ENCODE measurements at places on chromosomes 6 and 20.

DNA sequence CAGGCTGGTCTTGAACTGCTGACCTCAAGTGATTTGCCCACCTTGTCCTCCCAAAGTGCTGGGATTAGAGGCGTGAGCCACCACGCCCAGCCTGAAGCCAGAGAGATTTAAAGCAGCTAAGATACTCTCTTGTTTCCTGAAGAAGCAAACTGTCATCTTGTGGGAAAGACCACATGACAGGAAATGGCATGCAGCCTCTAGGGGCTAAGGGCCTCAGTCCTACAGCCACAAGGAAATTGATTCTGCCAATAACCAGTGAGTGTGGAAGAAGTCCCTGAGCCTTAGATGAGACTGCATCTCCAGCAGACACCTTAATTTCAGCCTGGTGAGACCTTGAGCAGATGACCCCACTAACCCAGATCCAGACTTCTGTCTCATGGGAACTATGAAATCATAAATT lies 40.9 kb downstream of the KIZ start:
- DNase-seq = no peak

DNA sequence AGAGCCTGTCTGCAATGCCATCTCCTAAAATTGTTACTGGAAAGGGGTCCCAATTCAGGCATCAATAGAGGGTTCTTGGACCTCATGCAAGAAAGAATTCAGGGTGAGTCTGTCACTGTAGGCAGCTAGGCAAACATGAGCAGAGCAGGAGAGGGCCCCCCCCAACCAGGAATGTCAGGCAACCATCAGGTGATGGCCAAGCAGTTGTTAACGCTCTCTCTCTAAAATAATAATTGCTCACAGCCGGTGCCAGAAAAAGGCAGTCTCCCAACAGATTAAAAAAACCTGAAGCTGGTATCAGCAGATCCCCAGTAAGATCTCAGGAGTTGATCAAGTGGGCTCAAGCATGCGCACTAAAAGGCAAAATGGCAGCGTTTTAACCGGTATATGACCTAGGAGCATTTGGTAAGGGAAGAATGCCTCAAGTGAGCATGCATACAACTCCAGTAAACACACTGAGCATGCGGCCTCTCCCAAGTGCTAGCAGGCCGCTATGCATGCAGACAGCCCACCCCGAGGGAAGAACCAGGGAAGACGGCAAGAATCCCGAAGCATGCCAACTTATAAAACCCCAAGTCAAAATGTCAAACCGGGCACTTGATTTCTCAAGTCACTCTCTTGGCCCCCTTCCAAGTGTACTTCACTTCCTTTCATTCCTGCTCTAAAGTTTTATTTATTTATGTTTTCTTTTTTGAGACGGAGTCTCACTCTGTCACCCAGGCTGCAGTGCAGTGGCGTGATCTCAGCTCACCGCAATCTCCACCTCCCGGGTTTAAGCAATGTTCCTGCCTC lies 44.0 kb upstream of the RNGTT start:
- DNase-seq = no peak

DNA sequence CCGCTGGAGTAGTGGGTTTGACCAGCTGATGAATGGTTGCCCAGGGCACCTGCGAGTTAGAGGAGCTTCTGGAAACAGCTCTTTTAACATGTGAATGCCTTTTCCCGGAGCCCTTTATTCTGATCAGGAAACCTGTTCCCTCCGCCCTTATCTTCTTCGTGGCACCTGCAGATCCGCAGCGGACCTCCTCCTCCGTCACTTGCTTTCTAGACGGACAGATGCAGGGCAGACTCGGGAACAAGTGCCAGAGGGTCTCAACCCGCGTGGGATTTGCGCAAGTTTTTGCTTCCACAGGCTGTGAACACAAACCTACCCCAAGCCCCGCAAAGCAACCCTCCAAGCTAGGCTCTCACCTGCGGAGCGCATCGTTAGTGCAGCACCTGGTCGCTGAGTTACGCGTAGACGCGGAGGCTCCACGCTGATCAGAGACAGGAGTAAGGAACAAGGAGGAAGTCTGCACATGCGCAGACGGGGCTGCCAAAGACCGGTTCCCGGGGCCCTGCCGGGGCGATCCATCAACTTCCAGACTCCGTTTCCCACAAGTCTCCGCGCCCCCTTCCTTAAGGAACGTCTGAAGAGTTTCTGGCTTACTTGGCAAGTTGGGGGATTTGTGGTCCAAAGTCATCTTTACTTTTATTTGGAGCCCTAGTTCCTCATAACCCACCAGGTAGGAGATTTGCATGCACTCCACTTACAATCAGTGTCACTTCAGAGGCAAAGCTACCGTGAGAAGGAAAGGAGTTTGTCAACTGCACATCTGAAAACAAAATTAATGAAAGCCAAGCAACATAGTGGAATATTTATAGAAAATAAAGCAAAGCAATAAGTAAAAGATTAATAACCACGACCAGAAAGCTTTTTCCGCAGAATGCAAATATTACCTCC lies 52.7 kb upstream of the ELMO2 start:
- DNase-seq = no peak

GRCh38 chr20:38325905-38326304 lies 20.4 kb upstream of the LBP start:
- DNase-seq = no peak

DNA sequence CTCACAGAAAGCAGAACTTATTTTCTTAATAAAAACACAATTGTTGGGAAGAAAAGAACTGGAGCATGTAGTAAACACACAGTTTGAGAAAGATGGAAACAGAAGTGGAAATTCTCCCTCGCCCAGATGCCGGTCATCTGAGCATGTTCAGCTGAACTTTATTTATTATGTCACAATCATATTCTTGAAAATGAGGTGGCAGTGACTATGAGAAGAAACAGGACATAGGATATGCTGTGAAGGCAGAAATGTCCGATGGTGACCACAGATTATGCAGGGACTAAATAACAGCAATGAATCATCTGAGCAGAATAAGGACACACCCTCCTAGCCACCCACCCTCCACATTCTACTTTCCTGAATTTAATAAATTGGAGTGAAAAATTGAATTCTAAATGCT lies 425.3 kb upstream of the NOX3 start:
- no peak for DNase-seq

- DNase-seq = no peak
These were observed at the start of gene RALY for GRCh38 chr20:33993576-33994221. Gene RALY, plus strand, starts transcription at chr20:33993911. Its CDS starts 78,164 bp downstream, at chr20:34072075.

DNA sequence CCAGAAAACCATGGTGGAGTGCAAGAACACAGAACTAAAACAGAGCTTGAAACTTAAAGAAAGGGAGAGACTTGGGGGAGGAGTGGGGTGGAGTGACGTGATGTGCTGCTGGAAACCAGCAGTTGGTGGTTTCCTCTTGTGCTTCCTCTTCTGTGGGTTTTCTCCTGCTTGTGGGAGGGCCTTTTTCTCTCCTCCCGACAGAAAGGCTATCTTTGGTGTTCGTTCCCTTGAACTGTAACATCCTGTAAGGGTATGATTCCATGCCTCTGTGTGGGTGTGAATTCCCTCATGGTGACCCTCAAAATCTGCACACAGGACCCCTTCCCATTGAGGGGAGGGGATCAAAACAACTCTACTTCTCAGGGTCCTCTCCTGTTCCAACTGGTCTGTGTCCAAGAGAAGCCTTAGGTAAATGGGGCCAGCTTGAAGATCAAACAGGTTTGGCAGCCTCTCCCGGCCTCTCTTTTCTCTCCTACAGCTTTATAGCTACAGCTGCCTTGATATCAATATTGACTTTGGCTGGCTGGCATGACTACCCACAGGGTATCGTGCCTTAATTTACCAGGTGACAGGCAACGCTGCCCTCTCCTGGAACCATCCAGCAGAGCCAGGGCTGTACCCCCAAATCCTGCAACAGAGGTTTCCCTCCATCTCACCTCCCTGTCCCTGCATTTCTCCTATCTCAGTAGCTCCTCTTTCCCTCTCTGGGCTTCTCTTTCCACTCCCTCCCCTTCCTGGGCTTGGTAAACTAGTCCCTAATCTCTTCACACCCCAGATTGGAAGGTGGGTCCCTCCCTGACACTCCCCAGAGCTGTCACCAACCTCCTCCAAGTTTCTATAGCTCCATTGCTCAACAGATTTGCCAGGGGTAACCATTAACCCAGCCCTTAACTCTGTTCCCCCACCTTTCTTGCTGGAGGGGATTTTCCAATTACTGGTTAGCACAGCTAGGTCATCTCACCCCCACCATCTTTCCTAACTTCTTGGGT lies 1.5 kb upstream of the MSH5 start:
- DNase-seq = peak; percentile 94

DNA sequence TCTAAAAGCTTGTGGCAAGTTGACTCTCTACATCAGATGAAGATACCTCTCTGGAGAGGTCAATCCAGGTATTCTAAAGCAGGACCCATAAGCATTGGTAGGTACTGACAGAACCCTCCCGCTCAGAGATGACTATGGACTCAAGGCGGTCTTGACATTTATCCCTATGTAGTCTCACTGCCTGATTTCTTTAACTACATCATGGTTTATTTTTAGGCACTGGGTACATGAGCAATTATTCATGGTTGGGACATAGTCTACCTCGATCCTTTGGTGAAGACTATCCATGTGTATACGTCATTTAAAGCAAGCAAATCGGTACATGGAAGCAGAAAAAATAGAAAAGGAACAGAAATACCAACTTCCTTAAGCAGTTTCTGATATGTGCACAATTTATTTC lies 136.2 kb upstream of the TAB2 start:
- DNase-seq = no peak
